ENCODE measurements at places on chromosomes 5 and 9.
A peak's percentile ranks its signal among the peaks of the same experiment; 100 is the strongest.

DNA sequence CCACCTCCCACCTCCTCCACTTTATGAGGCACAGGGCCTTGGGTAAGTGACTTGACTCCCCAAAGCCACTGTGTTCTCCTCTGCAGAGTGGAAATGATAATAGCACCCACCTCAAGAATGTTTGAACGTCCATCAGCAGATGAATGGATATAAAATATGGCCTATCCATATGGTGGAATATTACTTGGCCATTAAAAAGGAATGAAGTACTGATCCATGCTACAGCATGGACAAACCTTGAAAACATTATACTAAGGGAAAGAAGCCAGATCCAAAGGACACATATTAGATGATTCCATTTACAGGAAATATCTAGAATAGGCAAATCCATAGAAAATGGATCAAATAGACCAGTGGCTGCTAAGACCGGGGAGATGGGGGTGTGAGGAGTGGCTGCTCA is 50.2 kb downstream of the CFAP77 start:
- no peak for DNase-seq

DNA sequence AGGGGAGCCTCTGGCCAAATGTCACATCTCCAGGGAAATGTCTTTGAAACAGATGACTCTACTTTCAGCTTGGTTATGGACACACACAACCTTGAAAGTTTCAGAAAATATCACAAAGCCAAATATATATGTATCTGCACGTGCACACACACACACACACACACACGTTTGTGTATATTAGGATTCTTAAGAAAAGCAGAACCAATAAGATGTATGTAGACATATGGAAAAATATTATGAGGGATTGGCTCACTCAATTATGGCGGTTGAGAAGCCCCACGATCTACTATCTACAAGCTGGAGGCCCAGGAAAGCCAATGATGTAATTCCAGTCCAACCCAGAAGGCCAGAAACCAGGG is 194.9 kb downstream of the PALM2AKAP2 start:
- DNase-seq, result no peak

- DNase-seq, result no peak
These were observed 2019.9 kb downstream of the MAT2B start for GRCh38 chr5:165525271-165525670.

DNA sequence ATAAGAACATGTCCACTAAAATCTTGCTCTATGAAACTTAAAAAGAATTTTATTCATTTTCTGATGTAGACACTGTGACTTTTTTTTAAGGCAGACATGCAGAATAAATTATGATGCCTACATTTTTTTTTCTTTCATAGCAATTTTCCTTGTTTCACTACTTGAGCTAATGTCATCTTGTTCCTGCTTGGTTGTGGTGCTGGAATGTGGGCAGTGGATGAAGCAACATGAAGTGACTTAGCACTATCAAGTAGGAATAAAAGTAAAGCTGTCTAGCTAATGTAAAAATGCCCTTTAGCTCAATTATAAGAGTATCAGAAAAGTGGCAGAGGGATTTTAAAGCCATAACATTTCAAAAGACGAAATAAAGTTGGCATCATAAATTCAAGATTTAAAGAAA is 191.0 kb downstream of the ADAMTS6 start:
- no peak for DNase-seq

GRCh38 chr9:81629440-81629839 is 59.9 kb downstream of the TLE1 start:
- DNase-seq, result no peak

GRCh38 chr9:127628758-127629467 is 16.8 kb downstream of the STXBP1 start:
- DNase-seq, result no peak

DNA sequence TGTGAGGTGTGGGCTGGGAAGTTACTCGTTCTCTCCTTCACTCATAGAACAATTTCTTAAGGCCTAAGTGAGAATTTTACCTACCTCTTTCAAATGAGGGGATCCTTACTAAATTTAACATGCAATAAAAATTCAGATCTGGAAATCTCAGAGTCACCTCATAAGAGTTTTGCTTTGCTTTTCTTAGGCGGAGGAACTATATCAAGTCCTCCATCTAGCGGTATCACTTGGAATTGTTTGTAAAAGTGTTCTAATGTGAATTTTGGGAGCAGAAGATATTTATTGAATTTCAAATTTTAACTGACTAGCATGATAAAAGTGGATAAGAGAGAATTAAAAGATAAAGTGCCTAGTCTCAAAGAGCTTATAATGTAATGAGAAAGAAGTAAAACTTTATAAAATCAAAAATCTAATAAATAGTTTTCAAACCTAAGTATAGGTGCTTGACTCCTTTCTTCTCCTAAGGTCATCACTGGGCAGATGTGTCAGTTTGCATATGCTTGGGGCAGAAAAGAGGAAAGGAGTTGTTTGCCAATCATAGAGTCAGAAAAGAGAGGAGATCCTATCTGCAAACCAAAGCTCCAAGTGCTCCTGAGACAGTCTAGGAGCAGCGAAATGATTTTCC is 145.7 kb upstream of the DAB2 start:
- no peak for DNase-seq

DNA sequence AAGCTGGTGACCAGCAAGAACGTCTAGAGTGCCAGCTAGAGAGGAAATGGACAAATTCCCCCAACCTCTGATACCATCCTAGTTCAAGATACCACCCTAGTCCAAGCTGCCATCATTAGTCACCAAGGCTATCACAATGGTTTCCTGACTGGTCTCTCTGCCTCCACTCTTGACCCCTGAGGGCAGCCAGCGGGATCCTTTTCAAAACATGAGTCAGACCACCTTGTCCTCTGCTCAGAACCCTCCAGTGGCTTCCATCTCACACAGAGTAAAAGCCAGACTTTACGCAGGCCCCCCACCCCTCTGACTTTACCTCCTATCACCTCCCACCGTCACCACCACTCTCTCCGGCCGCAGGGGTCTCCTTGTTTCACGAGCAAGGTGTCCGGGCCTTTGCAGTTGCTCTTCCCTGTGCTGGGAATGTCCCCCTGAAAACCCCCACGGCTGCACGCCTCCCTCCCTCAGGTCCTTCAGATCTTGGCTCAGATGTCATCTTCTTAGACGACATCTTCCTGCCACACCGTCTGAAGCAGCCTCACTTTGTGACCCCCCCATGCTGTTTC is 42.2 kb upstream of the FBXW11 start:
- DNase-seq, result no peak

DNA sequence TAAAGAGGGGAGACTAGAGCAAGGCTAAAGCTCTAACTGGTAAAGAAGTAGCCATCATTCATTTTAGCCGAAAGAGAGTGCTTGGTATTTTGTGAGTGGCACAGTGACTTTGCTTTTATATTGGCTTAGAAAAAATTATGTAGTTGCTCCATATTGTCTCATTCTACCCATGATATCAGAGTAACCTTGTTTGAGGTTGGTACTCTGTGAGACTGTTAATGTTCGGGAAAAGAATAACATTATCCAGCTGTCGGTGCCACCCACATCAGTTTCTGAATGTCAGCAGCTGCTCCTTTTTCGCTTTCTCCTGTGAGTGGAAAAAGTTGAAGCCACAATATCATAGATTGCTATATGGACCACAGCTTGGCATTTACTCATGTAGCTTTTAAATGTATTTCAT is 376.4 kb upstream of the KCNN2 start:
- no peak for DNase-seq

DNA sequence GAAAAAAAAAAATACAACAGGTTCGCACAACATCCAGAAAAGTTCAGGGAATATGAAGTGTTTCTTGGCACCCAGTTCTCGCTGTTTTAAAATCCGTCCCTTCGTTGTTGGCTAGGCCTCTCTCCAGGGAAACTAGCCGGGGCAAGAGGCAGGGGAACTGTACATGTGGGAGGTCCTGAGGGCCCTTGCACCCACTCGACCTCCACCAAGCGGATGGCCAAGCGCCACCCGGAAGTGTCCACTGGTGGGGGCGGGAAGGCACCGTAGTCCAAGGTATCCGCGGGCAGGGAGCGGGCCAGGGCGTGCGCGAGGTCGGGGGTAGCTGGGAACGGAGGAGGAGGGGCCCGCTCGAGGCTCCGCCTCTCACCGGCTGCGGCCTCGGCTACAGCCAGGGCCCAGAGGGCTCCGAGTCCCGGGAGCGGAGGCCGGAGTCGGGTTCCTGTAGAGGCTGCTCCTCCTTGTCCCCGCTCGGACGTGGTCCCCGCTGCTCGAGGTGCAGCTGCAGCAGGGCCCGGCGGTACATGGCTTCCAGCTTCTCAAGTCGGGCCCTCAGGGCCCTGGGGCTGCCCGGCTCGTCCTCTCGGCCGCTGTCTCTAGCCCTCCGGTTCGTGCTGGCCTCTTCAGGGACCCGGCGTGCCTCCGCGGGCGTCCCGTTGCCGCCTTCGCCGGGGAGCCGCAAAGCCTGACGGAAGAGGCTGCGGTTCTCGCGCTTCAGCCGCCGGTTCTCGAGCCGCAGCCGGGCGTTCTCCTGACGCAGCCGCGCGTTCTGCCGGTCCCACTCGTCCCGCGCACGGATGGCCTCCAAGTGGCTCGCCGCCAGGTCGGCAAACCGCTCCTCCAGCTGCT is 720 bp downstream of the TUSC1 start:
- peak; percentile 16 for DNase-seq

- DNase-seq, result no peak
These were observed 44.4 kb downstream of the BNC2 start for GRCh38 chr9:16825971-16826625.

- no peak for DNase-seq
These were observed 76.9 kb downstream of the GHR start for GRCh38 chr5:42500003-42500599.

DNA sequence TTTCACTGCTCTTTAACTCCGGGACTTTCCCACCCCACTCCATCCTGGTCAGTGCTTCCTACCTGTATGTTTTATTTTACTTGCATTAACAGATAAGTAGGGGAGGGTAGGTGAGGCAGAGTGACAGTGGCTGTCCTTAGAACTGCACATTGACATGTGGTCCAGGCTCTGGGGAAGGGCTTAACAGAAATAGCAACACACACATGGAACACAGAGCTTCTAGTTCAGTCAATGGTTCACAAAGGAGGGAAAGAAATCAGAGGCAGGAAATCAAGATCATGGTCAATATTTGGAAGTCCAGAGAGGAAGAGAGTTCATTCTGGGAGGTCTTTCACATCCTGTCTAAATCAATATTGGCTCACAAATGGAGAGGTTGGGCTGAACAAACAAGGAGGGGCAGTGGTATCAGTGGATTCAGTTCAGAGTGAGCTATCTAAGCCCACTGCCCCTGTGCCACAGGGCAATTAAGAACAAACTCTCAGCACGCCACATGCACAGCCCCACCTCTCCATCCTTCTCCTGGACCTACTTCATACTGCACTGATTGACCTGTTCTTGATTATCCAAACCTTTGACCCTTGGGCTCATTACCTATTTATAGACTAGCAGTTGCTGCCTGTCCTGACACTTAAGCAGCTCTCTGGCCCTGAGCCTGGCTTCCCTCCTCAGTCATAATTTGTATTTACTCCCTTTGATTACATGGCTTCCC is 6.2 kb upstream of the VPS13A start:
- no peak for DNase-seq

GRCh38 chr9:99746406-99746805 is 75.3 kb upstream of the NR4A3 start:
- no peak for DNase-seq

GRCh38 chr9:89365532-89365912 is 47.2 kb downstream of the SECISBP2 start:
- DNase-seq, result no peak

- no peak for DNase-seq
These were observed 153.4 kb downstream of the ZNF462 start for GRCh38 chr9:107016383-107016782.

- no peak for DNase-seq
These were observed 395.1 kb downstream of the CETN3 start for GRCh38 chr5:90014420-90014819.

DNA sequence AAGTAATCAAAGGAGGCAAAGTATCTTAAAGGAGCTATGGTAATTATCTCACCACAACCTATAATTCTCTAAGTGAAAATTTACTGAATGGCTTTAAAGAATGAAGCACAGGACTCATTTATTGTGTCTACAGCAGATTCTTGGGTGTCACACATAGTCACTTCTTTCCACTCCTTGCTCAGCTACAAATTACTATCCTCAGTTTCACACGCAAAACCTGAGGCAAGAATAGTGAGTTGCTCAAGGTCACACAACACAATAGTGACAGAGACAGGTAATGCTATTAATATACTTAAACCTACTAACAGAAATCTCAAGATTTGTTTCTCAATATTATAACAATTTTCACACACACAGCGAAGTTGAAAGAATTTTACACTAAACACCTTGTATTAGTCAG is 120.9 kb upstream of the STK32A start:
- DNase-seq, result no peak

DNA sequence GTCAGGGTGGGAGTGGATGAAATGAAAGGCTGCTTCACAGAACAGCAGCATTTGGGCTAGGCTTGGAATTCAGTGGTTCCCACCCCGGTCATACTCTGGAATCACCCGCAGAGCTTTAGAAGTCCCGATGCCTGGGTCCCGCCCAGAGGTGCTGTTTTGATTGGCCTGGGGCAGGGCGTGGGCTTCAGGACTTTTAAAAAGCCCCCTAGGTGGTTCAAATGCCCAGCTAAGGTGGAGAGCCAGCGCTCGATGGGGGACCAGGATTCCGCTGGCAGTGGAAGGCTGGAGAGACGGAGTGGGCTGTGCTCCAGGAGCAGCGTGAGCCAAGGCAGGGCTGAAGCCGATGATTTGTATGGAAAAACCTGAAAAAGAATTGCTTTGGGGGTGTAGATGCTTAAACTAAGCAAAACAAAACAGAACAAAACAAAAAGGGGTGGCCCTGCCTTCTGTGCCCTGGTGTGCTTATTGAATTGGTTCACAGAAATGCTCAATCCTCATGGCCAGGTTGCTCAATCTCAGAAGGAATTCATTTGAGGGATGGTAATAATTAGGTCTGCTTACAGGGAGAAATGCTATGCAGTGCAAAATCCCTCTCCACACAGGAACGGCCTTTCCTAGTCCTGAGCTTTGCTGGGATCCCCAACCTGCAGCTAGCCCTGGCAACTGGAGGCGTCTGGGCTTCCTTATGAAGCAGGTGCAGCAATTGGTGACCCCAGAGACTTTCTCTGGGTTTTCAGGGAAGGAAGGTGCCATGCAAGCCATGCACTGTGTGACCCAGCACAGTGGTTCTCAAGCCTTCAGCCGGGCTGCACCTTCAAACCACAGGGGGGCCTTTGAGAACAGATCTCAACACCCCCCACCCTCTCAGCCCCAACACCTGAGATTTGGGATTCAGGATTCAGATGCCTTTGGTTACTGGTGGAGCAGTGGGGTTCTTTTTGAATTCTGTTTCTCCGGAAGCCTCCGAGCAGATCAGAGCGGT is 174.0 kb upstream of the ZNF618 start:
- no peak for DNase-seq

DNA sequence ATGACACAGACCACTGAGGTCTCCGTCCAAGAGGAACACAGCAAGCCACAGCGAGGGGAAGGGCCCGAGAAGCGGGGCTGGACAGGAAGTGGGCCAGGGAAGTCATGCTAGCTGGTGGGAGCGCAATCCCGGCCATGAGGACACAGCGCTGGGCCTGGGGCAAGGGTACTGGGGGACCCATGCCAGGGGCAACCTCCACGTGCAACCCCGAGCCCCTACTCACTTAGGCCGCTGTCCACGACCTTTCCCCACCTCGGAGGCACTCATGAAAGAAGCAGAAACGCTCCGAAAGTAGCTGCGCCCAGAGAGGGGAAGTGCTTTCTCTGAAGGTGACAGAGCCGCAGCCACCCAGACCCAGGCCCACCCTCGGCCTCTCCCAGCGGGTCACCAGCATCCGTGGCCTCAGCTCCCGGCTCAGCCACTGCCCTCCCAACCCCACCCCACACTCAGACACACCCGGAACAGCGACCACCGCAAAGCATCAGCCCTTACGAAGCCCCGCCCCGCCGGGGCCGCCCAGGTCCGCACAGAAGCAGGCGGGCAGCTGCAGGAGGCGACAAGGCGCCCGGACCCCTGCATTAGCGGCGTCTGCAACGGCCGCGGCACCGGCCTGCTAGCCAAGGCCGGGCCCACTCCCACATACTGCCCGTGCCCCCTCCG is 782 bp downstream of the BICD2 start:
- no peak for DNase-seq

Data from NCI-H187 (cell line).